ENCODE measurements at places on chromosomes 6 and 20.

- no peak for DNase-seq
Measured at GRCh38 chr20:5751856-5752255, 1.7 kb downstream of the SHLD1 start.

DNA sequence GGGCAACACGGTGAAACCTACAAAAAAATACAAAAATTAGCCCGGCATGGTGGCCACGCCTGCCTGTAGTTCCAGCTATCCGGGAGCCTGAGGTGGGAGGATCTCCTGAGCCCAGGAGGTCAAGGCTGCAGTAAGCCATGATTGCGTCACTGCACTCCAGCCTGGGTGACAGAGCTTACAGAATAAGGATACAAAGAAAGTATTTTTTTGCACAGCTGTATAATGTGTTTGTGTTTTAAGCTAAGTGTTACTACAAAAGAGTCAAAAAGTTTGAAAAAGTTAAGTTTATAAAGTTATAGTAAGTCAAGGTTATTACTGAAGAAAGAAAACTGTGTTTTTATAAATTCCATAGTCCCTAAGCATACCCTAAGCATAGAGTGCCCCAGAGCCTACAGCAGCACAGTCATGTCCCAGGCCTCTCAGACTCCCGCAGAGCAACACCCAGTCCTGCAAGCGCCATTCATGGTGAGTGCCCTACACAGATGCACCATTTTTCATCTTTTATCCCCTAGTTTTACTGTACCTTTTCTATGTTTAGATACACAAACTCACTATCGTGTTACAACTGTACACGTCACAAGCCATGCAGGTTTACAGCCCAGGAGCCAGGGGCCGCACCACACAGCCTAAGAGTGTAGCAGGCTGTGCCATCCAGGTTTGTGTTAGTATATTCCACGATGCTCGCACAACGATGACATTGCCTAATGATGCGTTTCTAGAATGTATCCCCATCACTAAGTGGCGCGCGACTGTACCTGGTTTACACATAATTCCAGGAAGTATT is 22.4 kb downstream of the TAF4 start:
- DNase-seq: no peak

- DNase-seq: no peak
Measured at GRCh38 chr6:167328086-167328485, 3.2 kb downstream of the TTLL2 start.

DNA sequence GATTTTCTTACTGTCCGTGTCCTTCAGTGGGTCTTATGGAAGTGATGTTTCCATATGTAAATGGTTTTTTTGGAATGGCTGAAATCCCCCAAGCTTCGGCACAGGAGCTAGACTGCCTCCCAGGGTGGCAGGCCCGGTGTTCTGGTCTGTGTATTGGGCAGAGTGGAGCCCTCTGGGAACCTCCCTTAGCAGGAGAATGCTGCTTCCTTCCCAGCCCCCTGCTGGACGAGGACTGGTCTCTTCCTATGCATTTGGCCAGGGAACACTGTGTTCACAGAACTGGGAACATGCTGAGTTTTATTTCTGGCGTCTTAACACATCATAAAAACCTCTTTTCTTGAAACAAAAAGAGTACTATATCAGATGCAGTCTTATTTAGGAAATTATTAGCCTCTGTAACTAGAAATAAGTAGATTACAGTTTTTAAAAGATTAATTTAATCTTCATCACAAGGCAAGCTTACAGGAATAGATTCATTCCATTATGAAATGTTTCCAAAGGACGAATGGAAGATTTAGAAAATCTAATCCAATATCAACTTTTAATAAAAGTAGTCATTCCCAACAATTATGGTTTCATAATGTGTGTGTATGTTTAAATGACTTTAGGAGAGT is 56.6 kb downstream of the SYTL3 start:
- DNase-seq: no peak

GRCh38 chr20:51311636-51312479 is 230.7 kb downstream of the NFATC2 start:
- no peak for DNase-seq
